T-cell (primary cell): ENCODE measurements at places on chromosomes 5 and 9.

- no peak for DNase-seq
Observed at GRCh38 chr5:125006011-125006685, 259.7 kb upstream of the ZNF608 start.

DNA sequence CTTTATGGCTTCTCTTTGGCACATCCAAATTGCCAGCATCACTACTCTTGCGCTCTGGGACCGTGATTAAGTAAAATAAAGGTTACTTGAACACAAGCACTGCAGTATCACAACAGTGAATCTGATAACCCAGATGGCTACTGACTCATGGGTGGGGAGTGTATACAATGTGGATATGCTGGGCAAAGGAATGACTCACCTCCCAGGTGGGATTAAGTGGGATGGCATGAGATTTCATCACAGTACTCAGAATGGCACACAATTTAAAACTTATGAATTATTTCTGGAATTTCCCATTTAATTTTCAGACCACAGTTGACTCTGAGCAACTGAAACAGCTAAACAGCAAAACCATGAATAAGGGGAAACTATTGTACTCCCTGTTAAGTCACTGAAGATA lies 4.3 kb downstream of the GFM2 start:
- DNase-seq, result no peak

DNA sequence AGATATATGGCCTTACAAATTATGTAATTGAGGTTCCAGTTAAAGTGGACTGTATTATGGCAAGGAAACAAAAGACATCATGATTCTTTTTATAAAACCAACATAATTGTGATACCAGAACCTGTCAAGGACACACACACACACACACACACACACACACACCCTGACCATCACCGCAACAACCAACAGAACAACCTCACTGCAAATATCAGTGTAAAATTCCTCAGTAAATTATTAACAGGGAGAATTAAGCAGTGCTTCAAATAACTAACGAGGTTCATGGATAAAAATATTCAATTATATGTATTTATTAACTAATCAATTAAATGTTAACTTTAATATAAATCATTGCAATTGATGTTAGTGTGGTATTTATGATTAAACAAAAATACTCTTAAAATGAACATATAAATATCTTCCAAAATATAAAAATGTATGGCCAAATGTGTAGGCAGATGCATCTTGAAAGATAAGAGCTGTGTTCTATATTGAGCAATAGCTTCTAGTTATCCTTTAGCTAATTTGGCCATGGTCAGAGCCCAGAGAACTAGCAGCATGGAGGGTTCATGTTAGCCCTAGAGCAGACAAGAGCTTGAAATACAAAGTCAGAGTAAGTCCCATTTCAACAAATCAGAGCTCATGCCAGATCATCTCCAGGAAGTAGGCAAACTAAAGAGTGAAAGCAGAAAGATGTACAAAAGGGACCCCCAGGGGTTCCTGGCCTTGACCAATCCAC lies 280.5 kb upstream of the ADAMTS16 start:
- DNase-seq, result no peak

- no peak for DNase-seq
Observed at GRCh38 chr5:149405550-149406202, 26.6 kb upstream of the IL17B start.

DNA sequence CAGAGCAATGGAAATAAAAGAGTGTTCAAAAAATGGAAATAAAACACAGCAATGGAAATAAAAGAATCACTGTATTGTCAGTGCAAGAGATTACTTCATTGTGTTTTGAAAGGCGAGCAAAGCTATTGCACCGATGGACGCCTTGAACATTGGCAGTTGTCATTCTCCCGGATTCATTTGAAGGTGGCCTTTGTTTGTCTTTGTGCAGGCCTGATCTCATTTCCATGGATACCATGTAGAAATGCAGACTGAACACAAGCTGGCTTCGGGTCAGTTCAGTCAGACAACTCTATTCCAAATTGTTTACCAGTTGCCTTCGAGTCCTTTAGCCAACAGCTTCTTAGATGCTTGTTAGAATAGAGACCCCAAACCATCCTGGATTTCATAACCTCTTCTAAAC lies 8.3 kb downstream of the ITGA2 start:
- DNase-seq, result no peak

DNA sequence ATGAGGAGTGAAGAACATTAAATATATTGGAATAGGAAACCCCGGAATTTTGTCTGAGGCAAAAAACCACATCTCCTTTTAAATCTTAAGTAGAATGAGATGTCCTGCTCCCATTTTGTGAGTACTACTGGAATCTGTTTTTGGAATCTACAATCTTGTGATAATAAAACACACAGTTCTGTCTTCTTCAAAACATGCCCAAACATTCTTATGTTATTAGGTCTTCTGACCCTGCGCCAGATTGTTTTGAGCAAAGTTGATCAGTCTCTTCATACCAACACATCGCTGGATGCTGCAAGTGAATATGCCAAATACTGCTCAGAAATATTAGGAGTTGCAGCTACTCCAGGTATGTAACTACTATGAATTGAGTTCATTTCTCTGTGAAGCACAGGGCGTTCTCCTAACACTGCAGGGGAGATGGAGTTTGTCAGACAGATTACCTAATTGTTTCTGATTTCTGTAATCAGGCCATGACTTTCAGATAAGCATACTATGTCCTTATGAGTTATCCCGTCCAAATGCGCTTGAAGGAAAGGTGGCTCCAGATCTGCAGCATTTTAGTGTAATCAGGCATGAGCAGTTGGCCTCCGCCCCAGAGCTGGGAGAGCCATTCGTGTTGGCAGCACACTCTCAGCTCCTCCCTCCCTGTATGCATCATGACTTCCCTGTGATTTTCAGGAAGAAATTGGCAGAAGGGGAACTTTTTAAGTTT lies 88.0 kb downstream of the NLN start:
- DNase-seq, result no peak

- DNase-seq, result peak; percentile 13
Observed at GRCh38 chr5:176653401-176654385, 6.4 kb downstream of the TSPAN17 start.

GRCh38 chr5:55307383-55308253 lies at the start of the genes DHX29 and MTREX:
DHX29 (minus strand) TSS chr5:55307694; CDS start chr5:55307573, 121 bp downstream.
MTREX (plus strand) TSS chr5:55307989; CDS start chr5:55308014, 25 bp downstream.
- DNase-seq, result peak; percentile 80

GRCh38 chr9:94888775-94889174 lies 162.3 kb downstream of the AOPEP start:
- DNase-seq, result no peak

GRCh38 chr9:87562530-87563170 lies 65.0 kb downstream of the DAPK1 start:
- DNase-seq, result no peak

DNA sequence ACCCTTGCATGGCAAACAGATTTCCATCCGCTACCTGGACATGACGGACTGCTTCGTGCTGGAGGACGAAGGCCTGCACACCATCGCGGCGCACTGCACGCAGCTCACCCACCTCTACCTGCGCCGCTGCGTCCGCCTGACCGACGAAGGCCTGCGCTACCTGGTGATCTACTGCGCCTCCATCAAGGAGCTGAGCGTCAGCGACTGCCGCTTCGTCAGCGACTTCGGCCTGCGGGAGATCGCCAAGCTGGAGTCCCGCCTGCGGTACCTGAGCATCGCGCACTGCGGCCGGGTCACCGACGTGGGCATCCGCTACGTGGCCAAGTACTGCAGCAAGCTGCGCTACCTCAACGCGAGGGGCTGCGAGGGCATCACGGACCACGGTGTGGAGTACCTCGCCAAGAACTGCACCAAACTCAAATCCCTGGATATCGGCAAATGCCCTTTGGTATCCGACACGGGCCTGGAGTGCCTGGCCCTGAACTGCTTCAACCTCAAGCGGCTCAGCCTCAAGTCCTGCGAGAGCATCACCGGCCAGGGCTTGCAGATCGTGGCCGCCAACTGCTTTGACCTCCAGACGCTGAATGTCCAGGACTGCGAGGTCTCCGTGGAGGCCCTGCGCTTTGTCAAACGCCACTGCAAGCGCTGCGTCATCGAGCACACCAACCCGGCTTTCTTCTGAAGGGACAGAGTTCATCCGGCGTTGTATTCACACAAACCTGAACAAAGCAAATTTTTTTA lies 242.9 kb downstream of the MARCHF11 start:
- DNase-seq, result no peak

DNA sequence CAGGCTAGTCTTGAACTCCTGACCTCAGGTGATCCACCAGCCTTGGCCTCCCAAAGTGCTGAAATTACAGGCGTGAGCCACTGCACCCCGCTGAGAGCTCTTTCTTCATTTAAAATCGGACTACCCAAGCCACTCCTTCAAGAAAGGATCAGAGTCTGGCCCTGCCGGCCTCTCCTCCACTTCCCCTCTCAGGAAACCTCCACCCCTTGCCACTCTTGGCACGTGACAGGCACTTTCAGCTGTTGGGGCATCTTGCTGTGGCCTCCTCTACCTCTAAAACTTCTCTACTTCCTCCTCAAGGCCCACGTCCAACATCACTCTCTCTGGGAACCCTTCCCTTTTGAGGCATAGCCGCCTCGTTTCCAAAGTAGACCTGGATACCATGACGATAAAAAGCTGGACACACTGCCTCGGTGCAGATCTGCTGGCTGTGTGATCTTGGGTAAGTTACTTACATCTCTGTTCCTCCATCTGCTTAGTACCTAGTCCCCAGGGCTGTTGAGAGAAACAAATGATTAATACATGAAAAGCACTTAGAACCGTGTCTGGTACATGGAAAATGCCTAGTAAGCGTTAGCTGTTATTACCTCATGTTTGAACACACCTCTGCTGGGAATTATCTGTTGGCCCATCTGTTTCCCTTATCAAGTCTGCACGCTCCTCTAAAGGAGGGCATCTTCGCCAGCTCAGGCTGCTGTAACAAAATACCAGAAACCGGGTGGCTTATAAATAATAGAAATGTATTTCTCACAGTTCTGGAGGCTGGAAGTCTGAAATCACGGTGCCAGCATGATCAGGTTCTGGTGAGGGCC lies 55.3 kb downstream of the SMIM23 start:
- no peak for DNase-seq

- DNase-seq, result peak; percentile 4
Observed at GRCh38 chr9:108579757-108580439, 275.9 kb downstream of the ACTL7B start.

GRCh38 chr5:54443270-54443669 lies 12.2 kb upstream of the HSPB3 start:
- DNase-seq, result no peak

- DNase-seq, result no peak
Observed at GRCh38 chr5:175582697-175583096, 75.2 kb upstream of the HRH2 start.

DNA sequence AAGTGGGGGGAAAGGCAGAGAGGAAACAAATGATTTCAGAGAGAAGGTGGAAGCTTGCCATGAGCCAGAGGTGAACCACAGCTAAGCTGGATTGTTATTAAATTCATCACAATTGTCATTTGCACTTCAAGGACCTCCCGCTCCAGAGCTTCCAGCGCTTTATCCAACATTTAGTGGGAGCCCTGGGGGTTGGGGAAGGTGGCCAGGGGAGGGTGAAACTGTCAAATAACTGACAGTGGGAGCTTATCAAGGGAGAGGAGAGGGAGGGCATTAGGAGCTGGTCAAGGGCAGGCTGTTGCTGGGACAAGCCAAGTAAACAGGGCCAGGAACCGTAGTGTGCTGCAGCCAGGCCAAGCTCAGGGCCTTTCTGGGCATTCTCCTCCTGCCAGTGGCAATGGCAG lies 71.5 kb downstream of the SIL1 start:
- DNase-seq, result no peak

DNA sequence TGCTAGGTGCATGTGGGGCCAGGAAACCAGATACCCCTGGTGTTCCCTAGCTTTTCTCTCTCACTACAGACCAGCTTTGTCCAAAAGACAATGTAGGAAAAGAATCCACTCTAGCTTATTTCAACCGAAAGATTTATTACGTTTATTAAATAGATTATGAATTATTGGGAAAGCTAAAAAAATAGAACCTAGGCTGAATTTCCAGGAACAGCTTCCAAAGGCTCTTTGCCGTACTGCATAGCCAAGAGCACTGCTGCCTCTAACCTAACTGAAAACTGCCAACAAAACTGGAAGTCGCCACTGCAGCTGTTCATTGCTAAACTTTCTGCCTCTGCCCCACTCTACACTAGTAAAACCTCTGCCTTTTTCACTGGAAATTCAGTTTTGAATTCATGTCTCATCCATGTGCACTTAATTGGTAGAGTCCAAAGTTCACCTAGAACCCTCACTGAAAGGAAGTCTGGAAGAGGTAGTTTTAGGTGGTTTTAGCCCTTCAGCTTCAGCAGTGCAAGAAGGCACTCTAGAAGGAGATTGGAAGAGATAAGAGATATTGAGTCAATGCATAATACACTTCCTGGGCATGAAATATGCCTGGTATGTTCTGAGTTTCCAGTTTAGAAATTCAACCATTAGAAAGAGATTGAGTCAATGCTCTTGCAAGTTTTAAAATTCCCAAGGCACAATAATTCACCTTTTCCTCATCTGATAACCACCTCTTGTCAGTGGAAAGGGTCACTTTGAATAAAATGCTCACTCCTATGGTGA lies 927.9 kb downstream of the MAT2B start:
- no peak for DNase-seq

DNA sequence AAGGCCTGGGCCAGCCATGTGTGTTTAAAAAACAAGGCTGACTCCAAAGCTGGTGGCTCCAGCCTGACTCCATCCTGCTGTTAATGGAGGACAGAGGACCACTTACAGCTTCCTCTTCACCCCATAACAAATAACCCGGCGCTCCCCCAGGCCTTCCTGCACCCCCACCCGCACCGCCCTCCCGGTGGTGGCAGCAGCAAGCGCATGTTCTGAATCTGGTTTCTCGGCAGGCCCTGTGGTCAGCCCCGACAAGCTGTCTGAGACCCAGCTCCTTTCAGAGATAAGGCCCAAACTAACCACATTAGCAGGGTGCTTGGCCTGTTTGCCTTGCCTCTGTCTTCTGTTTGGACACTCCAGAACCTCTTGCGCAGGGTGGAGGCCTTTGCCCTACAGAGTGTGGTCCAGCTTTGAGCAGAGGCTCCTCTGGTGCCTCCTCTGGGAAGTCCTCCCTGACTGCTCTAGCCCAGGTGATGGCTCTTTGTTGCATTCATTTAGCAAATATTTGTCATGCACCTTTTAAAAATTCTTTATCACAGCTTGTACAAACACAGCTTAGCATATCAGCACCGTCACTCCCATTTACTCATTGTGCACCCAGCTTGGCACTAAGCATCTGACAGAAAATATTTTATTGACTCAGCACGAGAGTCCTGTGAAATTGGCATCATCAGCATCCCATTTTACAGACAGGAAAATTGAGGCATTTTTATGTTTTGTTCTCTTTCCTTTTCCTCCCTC lies 78.4 kb downstream of the NDFIP1 start:
- DNase-seq, result no peak

GRCh38 chr5:55483885-55484284 lies 50.9 kb downstream of the PLPP1 start:
- no peak for DNase-seq

GRCh38 chr5:102910240-102911226 lies 155.4 kb downstream of the PAM start:
- DNase-seq, result no peak

GRCh38 chr5:176642675-176643490 lies 4.4 kb upstream of the TSPAN17 start:
- DNase-seq, result no peak
